Stimulated activated CD8-positive, alpha-beta memory T cell treated with anti-CD3 and anti-CD28 coated beads, Interleukin-4, amount 100 ng/mL, for 1 hour (primary cell): ENCODE measurements at places on chromosomes 13 and 19.

DNA sequence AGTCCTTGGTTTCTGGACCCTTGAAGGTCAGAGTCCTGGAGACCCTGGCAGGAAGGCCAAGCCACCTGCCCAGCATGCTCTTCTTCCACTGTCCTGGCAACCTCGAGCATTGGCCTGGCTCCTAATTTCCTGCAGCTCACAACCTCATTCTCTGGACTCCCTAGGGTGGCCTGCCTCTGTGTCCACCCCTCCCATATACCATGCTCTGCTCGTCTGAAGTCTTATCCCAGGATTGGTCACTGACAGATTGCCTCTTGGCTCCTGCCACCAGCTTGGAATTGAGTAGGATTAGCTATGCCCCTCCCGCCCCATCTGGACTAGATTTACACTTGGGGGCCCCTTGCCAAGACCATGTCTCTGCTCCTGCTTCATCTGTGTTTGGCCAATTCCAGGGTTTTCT, 17.1 kb upstream of the WASF3 start:
- DNase-seq = no peak

DNA sequence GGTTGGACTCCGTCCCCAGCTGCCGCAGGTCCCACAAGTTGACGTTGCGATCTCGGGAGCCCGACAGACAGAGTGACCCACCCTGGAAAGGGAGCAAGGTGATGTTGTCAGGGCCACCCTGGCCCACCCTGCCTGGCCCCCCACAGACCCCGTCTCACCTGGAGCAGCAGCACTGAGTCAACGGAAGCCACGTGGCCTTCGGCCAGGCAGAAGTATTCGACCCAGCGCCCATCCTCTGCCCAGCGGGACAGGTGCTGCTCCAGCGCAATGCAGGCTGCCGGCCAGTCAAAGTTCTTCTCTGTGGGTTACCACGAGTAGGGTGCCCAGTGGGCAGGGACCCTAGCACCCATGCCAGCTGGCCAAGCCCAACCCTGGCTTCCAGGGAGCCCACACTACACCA, 1.8 kb downstream of the FBXW9 start:
- no peak for DNase-seq

- DNase-seq = no peak
These were observed 23.6 kb upstream of the TTYH1 start for GRCh38 chr19:54391589-54392061.

DNA sequence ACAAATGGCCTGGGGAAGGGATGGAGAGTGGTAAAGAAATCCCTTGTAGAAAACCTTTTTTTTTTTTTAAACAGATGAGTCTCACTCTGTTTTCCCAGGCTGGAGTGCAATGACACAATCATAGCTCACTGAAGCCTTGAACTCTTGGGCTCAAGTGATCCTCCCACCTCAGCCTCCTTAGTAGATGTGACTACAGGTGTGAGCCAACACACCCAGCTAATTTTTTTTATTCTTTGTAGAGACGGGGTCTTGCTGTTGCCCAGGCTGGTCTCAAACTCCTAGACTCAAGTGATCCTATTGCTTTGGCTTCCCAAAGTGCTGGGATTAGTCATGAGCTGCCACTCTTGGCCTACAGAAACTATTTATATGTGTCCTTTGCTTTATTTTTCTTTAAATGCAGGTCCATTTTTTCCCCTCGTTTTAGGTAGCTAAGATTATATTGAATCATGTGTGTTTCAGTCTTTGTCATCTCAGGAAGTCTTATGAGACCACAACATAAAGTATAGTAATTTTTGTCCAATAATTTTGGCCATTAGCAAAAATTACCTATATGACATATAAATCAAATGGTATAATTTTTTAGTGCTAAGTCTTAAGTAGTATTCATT, 10.5 kb downstream of the LPAR6 start:
- DNase-seq = no peak

GRCh38 chr13:110392510-110393240, 85.6 kb downstream of the COL4A2 start:
- DNase-seq = no peak

GRCh38 chr13:47454986-47455385, 546.1 kb downstream of the SUCLA2 start:
- no peak for DNase-seq

DNA sequence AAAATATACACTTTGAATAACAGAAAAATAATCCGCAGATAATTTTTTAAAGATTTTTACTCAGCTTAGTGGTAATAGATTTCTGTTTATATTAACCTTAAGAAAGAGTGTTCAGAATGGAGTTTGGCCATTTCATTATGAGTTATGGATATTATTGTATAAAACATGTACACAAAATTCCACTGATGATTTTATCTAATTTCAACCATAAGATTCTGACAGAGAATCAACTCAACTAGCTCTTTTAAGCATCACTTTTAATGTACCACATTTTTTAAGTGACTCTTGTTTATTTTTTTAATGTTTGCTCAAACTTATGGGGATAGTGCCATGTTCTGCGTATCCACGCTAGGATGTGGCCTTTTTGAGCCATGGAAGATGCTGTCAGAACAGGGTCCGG, 75.7 kb downstream of the COL4A2 start:
- DNase-seq = no peak

- DNase-seq = no peak
These were observed 617 bp downstream of the SKA3 start for GRCh38 chr13:21175656-21176214.

- DNase-seq = no peak
These were observed 416.2 kb downstream of the DIAPH3 start for GRCh38 chr13:59747529-59747928.

DNA sequence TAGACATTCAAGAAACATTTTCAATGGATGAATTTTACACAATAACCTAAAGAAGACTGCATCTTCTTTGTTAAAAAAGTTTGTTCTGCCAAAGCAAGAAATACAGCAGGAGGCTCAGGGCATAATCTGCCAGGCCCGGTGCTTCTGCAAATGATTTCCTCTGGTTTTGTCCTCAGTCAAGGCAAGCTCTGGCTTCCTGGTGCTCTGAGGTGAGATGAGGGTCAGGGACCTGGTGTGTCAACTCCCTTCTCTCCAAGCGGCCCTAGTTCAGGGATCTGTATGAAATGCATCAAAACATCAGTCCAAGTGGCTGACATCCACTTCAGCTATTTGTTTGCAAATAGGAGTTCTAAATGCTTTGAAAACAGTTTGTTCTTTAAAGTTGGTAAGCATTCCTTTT, 31.6 kb downstream of the LACC1 start:
- no peak for DNase-seq

DNA sequence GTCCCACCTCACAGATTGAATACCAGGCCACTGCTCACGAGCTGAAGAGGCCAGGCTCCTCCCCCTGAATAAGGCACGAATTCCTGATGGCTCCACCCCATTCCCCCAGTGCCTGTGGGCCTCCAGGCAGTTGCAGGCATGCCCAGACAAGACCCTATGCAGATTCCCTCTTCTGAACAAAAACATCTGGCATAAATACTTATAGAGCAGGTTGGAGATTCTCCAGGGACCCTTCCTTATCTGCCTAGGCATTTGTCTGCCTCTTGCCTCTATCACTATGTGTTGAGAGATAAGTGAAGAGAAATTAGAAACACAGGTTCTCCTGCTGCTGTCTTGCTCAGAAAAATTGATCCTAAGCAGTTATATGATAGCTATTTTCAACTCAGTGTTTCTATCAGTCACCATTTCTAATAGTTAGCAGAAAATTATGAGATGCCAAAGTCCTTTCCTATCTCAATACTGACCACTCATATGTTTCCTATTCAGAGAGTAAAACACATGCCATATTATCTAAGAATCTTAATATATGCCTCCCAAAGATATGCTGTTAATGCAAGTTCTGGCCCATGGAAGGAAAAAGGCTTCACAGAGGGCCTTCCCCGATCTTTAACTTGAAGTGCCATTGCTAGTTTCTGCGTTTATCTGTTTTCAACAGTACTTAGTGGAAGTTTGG, 364.0 kb downstream of the KCTD12 start:
- DNase-seq = no peak

DNA sequence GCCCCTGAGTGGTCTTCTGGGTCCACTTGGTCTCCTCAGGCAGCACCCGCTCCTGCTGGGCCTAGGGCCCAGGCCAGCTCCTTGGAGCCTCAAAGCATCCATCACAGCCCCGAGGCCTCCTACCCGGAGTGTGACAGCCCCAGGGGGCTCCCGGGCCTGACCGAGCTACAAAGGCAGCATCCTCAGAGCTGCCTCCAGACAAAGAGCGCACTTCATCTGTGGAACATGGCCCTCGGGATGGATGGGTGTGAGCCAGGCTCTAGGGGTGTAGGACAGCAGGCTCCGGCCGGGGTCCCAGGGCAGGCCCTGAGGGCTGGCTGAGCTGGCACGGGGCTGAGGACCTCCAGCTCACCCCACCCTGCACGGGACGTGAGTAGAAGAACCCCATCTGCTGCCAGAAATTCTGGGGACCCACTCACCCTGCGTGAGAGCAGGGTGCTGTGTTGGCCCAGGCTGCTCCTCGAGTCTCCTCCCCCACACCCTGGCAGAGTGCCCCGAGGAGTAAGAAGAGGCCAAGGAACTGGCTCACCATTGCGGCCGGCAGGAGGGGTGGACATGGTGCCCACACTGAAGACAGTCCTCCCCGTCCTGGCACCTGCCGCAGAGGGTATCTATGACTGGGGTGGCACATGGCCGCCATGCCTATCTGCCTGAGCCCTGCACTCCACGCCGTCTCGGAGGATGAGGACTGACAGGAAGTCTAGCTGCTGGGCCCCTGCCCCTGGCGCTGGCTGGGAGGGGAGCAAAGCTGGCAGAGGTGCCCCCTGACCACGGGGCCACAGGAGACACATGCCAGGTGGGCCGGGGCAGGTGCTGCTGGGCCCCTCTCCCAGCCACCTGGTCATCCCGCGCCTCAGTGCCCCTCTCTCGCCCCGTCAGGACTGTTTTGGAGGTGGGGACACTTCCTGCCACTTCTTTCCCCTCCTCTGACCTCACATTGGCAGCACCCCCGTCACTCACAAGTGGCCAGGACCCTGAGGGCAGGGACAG, 22.3 kb downstream of the CEBPG start:
- DNase-seq = no peak

GRCh38 chr19:16814526-16815100, 14.6 kb upstream of the SIN3B start:
- no peak for DNase-seq
